ENCODE measurements at places on chromosomes 1 and 21. TPM values are rescaled to one million over a fixed set of nuclear protein-coding genes. Genes with fewer than 3 reads are reported as not detected.

DNAI4 gene
- total RNA-seq = 9.4 TPM

GRCh38 chr1:47211796-47212269 lies 20.2 kb downstream of the TAL1 start:
- no peak for DNase-seq

DNA sequence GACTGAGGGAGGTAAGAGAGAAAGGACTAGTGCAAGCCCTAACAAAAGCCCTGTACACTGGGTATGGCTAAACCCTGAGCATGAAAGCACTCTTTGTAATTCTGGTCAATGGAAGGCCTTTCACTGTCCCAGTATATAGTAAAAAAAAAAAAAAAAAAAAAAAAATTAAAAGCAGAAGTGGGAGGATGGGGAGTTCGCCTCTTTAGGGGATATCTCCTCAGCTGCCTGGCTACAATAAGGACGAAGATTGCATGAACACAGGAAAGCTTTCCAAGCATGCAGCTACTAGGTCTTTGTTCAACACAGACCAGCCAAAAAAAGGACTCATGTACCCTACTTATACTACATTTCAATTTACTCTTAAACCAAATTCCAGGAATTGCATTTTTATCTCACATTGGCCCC lies 59.1 kb downstream of the EIF4G3 start:
- no peak for DNase-seq

KLHDC7A gene
- 0.80 TPM for total RNA-seq

PLA2G2F gene
- total RNA-seq = not detected

GRCh38 chr21:45020629-45021427 lies 53.6 kb upstream of the ADARB1 start:
- DNase-seq = no peak

TAS1R1 gene
- not detected for total RNA-seq

DNA sequence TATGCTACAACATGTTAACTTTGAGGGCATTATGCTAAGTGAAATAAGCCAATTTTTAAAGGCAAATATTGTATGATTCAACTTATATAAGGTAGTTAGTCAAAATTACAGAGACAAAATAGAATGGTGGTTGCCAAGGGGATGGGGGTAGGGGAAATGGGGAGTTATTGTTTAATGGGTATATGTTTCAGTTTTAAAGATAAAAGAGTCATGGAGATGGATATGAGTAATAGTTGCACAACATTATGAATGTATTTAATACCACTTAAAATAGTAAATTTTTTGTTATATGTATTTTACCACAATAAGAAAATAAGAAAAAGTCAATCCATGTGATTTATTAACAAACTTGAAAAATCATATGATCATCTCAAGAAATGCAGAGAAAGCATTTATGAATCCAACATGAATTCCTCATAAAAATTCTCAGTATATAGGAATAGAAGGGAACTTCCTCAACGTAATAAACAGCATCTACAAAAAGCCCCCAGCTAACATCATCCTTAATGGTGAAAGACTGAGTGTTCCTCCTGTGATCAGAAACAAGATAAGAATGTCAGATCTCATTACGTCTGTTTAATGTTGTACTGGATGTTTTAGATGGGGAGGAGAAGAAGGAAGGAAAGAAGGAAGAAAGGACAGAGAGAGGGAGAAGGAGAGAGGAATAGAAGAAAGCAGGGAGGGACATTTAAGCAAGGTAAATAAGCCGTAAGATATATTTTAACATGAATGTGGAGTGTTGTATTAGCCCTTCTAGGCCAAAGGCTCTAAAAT lies 6.7 kb upstream of the TSEN15 start:
- no peak for DNase-seq

DNA sequence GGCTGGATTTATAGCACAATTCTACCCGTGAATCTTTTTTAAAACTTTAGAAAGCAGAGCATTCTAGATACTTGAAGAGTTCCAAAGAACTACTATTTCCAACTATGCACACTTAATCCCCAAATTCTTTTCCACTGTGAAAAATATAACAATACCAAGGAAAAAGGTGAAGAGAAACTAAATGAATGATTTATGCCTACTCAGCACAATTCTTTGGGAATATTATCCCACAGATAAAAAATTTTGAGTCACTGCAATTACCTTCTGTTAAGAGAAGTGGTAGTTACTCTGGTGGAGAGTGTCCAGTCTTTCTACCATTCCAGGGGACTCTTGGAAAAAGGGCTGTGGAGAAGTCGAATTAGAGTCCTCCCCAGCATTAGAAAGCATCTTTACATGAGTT lies 39.2 kb downstream of the ERO1B start:
- no peak for DNase-seq

GRCh38 chr1:17304151-17304825 lies 3.7 kb upstream of the PADI4 start:
- no peak for DNase-seq

DNA sequence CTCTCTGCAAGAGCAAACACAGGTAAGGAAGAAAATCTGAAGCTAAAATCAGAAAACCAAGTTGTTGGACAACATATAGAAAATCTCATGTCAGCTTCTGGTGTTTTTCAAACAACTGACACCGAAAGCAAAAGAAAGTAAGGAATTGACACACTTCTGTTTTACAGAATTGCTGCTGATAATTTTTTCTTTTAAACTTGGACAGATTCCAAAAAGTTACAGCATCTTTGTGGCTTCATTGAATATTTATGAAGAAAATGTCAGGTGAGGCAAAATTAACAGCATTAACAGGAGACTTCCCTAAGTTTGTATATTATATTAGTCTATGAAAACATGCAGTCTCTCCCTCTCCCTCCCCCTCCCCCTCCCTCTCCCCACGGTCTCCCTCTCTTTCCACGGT lies 14.9 kb upstream of the CTSS start:
- DNase-seq = no peak

DNA sequence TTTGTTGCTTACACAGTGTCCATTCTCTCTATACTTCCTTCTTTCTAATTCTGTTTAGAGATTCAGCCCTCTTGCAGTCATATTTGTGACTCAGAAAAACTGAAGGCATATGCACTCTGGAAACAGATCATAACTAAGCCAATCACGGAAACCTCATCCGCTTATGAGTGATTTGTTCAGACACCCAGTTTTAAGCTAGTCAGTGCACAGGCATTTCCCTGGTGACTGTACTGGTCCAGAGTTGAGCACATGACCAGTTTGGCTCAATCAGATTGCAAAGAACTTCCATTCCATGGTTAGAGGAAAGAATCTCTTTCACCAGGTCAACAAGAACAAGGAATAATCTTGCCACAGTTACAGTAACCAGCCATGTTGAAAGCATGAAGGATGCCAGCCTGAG lies 69.2 kb upstream of the SGIP1 start:
- DNase-seq = no peak

DNA sequence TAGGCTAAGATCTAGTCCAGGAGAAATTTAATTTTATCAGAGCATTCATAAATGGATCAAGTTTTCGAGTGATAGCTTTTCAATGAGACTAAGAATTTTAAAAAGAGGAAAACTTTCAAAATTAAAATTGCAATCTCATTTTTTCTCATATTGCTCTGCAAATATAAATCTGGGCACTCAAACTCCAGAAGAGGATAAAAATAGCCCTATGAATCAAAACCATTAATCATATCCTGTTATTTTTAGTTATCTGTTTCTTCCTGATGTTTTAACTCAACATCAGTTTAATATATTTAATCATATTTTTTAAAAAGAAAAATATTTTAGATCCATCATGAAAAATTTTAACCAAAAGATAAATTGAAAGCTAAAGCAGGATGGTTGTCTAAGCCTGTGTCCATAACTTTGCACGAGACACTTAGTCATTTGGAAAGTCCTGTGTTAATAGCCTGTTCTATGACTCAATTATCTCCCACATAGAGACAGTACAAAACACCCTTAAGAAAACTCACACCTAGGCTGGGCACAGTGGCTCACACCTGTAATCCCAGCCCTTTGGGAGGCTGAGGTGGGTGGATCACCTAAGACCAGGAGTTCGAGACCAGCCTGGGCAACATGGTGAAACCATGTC lies 17.1 kb upstream of the PRRC2C start:
- no peak for DNase-seq

DNA sequence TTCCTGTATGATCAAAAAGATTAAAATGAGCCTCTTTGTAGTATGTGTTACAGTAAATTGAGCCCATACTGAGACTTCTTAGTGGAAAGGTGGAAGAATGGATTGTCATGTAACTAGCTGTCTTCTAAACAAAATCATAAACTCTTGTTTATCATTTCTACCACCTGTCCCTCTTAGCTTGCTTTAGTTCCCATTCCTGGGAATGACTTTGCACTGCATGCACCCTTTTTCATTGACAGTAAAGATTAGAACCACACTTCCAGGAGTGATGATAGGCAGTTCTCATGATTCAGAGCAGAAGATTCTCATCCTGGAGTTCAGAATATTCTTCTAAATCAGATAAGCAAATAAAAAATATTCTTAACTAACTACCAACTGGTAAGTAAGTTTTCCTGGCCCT lies 28.0 kb downstream of the DENND2D start:
- DNase-seq = no peak

DNA sequence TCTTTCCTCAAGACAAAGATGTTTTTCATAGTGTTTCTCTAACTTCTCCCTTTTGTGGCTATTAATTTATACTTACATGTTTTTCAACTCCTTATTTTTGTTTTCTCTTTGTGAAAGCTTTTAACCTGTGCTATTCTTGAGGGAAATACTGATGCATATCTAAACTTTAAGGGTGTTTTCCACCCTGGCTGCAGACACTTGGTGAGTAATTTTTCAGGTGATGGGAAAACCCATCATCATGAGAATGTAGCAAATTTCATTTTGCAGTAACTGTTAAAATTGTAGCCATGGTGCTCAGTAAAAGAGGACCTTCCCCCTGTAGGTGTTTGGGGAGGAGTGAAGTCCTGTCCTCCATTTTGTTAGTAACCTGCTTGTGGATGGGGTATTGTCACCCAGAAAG lies 124.2 kb downstream of the LIPI start:
- no peak for DNase-seq

GRCh38 chr1:61337981-61338848 lies 255.9 kb downstream of the NFIA start:
- peak; percentile 74 for DNase-seq

DNA sequence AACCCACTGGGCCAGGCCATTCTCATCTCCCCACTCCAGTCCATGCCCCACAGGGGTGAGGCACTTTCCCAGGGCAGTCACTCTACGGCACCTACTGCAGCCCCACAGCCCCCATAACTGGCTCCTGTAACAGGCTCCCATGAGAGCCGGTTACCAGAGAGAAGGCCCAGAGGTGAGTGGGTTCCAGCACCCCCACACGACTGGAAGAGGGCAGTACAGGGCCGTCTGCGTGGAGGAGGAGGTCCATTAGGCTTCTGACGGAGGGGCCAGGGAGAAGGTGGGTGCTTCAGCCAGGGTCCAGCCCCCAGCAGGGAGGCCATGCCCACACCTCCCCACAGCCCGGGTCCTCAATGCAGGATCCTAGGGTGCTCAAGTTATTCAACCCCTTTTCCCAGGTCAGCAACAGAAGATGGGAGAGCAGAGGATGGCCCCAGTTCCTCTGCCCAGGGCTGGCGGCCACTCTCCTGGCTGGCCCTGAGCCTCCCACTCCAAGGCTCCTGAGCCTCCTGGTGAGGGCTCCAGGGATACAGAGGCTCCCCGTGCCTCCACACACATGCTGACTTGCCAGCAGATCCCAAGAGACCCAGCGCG lies 1.6 kb downstream of the ACAP3 start:
- no peak for DNase-seq

DNA sequence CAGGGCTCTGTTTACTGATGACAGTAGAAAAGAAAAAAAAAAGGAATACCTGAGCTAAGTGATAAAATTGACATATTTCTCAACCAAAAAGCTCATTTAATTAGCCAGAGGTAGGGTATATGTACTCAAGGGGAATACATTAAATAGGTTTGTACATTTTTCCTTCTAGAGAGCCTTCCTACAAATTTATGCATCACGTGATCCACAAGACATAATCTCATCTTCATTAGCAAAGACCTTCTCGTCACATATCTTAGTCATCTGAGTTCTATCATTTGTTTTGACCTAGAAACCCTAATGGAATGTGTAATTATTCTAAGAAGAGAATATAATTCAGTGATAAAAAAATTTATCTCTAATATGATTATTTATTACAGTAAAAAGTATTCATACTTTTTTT lies 30.7 kb upstream of the CFHR4 start:
- no peak for DNase-seq

S100A1 gene
- 6.1 TPM for total RNA-seq

C1orf74 gene
- 3.1 TPM for total RNA-seq

- no peak for DNase-seq
These were observed 73.5 kb downstream of the CNST start for GRCh38 chr1:246639732-246640131.

CLDN8 gene
- 213 TPM for total RNA-seq

- DNase-seq = no peak
These were observed 100.5 kb upstream of the S1PR1 start for GRCh38 chr1:101136271-101136670.

GRCh38 chr1:23751050-23751814 lies 8.0 kb downstream of the ELOA start:
- no peak for DNase-seq

DNA sequence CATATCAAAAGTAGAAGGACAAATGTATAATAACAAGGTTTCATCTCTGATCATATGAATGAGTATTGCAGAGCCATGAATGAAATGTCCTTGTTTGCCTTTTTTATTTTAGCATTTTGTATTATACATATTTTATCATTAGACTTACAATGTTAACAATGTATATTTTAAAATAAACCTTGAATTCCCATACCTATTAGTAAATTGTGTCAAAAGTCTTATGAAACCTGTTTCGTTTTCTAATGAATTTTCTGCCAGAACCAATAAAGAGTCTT lies 646 bp downstream of the DNAJB4 start:
- no peak for DNase-seq

- no peak for DNase-seq
These were observed 182.9 kb upstream of the KCND3 start for GRCh38 chr1:112172294-112172882.

DNA sequence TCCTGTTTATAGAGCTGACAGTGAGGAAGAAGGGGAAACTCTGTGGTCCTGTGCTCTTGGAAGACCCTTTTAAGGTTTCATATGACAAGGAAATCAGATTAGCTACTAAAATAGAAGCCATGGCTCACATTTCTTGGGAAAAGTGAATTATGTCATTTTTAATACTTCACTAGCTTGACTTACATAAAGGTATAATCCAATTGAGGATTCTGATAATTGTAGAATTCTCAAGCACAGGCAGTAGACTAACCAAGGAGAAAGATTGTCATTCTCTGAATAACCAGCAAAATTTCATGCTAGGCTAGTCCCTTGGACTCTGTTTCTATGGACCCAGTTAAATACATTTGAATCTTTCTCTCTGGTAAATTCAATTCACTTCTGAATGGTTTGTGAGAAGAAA lies 613.0 kb upstream of the BEND5 start:
- no peak for DNase-seq

OPRD1 gene
- total RNA-seq = not detected

CYP4Z1 gene
- 16.2 TPM for total RNA-seq

- no peak for DNase-seq
These were observed 691 bp downstream of the RIMS3 start for GRCh38 chr1:40664791-40665190.

CD5L gene
- not detected for total RNA-seq

SLC45A3 gene
- total RNA-seq = 2.9 TPM

GRCh38 chr1:205925736-205926135 lies 17.5 kb downstream of the SLC26A9 start:
- no peak for DNase-seq

- no peak for DNase-seq
These were observed 35.1 kb downstream of the CLEC20A start for GRCh38 chr1:178461701-178462100.
